Right renal cortex interstitium (tissue), 3 donors: ENCODE measurements at places on chromosomes 1 and 21. TPM values are rescaled to one million over a fixed set of nuclear protein-coding genes. Genes with fewer than 3 reads are reported as not detected.

The ABCB10 gene
- 19.8 TPM for polyA plus RNA-seq

The SYT14 gene
- polyA plus RNA-seq = 0.20 TPM

The GFI1 gene
- polyA plus RNA-seq = 0.14 TPM

The TDRD10 gene
- 1.1 TPM for polyA plus RNA-seq

The CD244 gene
- polyA plus RNA-seq = 0.16 TPM

The VANGL2 gene
- 32.8 TPM for polyA plus RNA-seq

The GNG12 gene
- 103 TPM for polyA plus RNA-seq

The MX2 gene
- 0.87 TPM for polyA plus RNA-seq

The B3GALT5 gene
- polyA plus RNA-seq = 1.2 TPM

- no peak for DNase-seq
Observed at GRCh38 chr1:41387667-41388091, 26.4 kb downstream of the FOXO6 start.

DNA sequence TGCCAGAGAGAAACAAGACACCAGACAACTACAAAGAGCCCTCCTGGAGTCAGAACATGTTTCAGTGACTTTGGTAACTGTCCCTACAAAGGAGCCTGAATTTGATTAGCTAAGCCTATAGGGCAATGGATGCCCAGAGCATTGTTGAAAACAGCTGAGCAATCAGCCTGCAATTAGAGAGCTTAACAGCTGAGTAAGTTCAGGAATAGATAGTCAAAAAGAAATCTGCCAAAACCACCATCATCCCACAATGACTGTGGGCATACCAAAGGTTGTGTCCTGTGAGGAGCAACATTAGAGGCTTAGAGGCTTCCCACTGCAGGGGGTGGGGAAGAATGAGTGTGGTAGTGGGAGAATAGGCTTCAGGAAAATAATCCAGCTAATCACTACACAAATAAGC is 32.1 kb downstream of the SH3BP5L start:
- DNase-seq = no peak

- no peak for DNase-seq
Observed at GRCh38 chr21:21387916-21388315, 389.7 kb downstream of the NCAM2 start.

DNA sequence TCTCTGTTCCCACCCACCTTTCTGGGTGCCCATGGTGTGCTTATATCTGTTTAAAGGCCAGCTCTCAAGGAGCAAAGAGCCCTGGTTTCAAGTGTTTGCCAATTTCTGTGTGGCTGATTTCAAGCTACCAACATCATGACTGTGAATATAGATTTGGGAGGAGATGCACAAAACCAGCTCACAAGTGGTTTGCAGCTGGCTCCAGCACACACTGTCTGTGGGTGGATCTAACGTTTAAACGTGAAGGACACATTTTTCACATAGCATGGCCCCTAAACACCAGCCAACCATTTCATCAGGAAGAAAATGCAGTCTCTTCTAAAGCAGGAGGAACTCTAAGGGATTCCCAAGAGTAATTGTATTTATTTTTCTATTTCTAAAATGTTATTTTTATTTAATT is 65.2 kb downstream of the FCRL5 start:
- DNase-seq = no peak

DNA sequence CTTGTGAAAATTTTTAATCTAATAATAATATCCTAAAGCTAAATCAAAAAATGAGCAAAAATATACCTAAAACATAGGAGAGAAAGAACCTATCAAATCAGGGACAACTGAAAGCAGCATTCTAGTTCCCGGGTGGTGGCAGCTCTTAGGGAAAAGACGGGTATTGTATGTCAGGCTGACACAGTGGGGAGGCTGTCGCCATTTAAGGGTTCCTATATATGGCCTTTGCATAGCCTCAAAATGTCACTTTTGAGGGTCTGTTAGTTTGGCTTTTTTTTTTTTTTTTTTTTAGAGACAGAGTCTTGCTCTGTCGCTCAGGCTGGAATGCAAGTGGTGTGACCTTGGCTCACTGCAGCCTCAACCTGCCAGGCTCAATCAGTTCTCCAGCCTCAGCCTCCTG is 6.0 kb downstream of the CLSTN1 start:
- DNase-seq = no peak

DNA sequence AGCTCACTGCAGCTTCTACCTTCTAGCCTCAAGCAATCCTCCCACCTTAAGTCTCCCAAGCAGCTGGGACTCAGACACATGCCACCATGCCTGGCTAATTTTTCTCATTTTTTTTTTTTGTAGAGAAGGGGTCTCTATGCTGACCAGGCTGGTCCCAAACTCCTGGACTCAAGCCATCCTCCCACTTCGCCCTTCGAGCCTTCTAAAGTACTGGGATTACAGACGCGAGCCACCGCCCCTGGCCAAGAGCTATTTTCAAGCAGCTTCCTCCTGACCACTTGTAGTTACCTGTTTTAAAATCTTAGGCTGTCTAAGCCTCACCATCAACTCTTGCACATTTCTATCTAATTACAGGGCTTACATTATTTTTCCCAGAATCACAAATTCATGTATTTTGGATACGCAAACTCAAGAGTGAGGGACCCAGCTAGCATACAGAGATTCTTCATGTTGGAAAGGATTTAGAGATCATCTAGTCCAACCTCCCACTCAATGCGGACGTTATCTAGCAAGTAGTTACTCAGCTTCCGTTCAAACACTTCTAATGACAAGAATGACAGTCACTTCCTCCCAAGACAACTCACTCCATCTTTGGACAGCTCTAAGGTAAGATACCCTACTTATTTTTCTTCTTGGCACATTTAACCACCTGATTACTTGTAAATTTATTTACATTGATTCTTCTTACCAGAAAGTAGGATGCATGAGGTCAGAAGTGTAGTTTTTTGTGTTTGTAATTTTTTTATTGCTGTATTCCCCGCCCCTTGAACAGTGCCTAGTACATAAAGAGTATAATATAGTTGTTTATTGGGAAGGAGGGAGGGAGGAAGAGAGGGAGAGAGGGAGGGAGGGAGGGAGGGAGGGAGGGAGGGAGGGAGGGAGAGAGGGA is 65.4 kb downstream of the LUZP1 start:
- no peak for DNase-seq

- no peak for DNase-seq
Observed at GRCh38 chr1:37606481-37607263, 10.9 kb upstream of the GNL2 start.

- DNase-seq = peak; percentile 39
Observed at GRCh38 chr1:35369922-35370671, 101.6 kb downstream of the ZMYM4 start.

- DNase-seq = no peak
Observed at GRCh38 chr1:44507490-44508396, 102.7 kb downstream of the RNF220 start.

GRCh38 chr1:77394166-77394565 is 112.3 kb downstream of the AK5 start:
- DNase-seq = no peak

DNA sequence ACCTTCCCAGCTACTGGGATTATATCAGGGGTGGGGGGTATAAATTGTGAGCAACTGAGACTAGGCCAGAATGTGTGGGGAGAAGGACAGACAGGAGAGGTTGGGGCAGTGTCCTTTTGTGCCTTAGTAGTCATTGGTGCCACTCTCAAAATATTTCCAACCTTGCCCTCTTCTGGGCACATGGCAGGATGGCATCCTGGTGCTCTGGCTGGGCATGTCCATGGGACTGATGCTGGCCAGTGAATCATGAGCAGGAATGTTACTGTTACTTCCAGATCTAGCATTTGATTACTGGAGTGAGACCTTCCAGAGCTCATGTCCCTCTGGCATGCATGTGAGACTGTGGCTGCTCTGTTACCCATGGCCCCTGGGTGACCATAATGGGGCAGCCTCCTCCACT is 151.2 kb downstream of the MATN1 start:
- DNase-seq = no peak

GRCh38 chr1:217494767-217495166 is 136.1 kb downstream of the GPATCH2 start:
- DNase-seq = no peak

GRCh38 chr1:86940599-86940998 is 26.2 kb downstream of the HS2ST1 start:
- DNase-seq = no peak

- no peak for DNase-seq
Observed at GRCh38 chr1:223084464-223084866, 58.6 kb downstream of the TLR5 start.

DNA sequence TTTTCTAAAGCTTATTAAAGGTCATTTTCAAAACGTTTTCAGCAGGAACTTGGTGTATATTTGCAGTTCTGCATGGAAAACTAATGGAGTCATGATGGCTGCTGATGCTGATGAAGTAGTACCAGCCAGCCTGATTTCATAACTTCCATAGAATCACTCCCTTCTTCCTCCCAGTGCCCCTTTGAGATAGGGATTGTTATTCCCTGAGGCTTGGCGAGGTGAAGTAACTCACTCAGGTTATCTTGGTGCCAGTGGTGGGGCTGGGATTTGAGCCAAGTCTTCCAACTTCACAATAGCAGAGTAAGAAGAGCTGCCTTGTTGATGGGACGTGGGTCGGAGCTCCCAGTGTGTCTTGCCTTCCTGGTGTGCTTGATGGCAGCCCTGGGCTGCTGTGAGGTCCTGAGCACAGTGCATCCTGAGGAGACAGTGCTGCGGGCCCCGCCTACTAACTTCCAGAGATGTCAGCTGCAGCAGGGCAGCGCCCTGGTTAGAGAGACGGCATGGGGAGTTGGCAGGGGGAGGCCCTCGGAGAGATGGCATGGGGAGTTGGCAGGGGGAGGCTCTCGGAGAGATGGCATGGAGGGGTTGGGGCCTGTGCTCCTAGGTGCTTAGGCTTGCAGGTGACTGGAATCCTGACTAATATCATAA is 92.6 kb downstream of the PCBP3 start:
- DNase-seq = no peak

- DNase-seq = no peak
Observed at GRCh38 chr1:31937300-31938183, 626 bp downstream of the PTP4A2 start.

- no peak for DNase-seq
Observed at GRCh38 chr1:119052267-119052666, 64.1 kb upstream of the TBX15 start.

- no peak for DNase-seq
Observed at GRCh38 chr1:3573500-3573899, 37.8 kb downstream of the MEGF6 start.

DNA sequence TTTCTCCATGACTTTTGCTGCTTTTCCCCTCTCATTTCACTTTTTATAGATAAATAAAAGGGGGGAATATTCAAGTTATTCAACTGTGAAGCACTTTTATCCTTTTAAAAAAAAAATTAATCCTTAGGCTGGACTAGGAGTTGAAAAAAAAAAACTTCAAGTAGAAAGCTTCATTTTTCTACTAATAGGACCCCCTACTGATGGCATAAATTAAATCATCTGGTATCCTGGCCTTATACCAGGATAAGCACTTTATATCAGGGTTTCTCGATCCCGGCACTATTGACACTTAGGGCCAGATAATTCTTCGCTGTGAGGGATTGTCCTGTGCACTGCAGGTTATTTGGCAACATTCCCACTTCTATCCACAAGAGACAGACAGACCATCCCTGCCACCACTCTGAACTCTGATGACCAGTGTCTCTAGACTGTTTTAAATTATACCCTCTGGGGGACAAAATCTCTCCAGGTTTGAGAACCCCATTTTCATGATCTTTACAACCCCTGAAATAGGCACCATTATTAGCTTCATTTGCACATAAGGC is 17.6 kb downstream of the USP33 start:
- no peak for DNase-seq

- DNase-seq = no peak
Observed at GRCh38 chr1:42646056-42646455, 12.2 kb upstream of the PPIH start.

GRCh38 chr1:210257698-210258529 is 25.3 kb downstream of the SERTAD4 start:
- DNase-seq = no peak
